ENCODE measurements at places on chromosomes 2 and 18.

DNA sequence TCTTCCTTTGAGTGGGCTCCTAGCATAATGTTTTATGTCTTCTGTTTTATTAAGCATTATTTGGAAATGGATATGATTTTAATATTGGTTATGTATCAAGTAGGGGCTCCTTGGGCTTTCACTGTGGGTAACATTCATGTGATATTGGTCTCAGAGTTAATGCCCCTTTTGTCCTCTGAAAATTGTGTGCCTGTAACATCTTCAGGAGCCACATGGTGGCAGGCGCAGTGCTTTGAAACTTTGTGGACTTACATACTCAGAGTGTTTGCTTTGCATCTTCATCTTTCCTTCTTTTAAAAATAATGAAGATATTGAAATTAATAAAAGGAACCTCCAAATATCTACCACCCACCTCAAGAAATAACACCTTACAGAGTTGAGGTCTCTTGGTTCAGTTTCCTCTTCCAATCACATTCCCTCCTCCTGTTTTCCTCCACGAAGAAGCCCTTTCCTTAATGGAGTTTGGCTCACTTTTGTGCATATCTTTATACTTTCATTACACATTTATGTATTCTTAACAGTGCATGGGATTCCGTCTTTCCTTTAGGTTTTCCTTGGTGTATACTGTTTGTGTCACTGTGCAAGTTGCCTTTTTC, 73.5 kb downstream of the LIMS1 start:
- peak; percentile 48 for DNase-seq

- DNase-seq = no peak
These were observed 329.4 kb downstream of the DLGAP1 start for GRCh38 chr18:4125627-4126230.

DNA sequence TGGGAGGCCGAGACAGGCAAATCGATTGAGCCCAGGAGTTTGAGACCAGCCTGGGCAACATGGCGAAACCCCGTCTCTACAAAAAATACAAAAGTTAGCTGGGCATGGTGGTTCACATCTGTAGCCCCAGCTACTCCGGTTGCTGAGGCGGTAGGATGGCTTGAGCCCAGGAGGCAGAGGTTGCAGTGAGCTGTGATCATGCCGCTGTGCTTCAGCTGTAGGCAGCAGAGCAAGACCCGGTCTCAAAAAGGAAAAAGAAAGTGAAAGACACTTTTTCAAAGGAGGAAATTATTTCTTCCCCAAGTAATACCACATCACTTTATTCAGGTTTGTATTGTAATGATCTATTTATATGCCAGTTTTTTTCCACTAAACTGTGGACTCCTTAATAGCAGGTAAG, 35.7 kb upstream of the TAF4B start:
- no peak for DNase-seq

- DNase-seq = no peak
These were observed 124.4 kb upstream of the EPB41L3 start for GRCh38 chr18:5668087-5668715.

GRCh38 chr2:144583381-144583729, 63.4 kb upstream of the ZEB2 start:
- no peak for DNase-seq

DNA sequence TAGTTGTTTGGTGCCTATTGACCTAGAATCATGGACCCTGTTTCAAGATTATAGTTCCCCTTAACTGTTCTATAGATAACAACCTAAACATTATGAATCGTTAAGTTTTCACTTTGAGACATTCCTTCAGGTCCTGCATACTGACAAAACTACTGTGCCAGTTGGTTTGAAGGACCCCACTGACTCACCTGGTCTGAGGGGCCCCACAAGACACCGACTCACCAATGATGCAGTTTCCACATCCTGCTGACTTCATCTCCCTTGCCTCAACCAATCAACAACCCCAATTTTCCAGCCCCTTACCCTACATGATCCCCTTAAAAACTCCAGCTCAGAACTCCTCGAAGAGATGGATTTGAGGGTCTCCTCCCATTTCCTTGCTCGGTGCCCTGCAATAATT, 89.6 kb upstream of the CCDC141 start:
- no peak for DNase-seq
